ENCODE measurements at places on chromosomes 3 and 15.

- no peak for DNase-seq
Observed at GRCh38 chr15:61687124-61687523, 373.1 kb downstream of the VPS13C start.

DNA sequence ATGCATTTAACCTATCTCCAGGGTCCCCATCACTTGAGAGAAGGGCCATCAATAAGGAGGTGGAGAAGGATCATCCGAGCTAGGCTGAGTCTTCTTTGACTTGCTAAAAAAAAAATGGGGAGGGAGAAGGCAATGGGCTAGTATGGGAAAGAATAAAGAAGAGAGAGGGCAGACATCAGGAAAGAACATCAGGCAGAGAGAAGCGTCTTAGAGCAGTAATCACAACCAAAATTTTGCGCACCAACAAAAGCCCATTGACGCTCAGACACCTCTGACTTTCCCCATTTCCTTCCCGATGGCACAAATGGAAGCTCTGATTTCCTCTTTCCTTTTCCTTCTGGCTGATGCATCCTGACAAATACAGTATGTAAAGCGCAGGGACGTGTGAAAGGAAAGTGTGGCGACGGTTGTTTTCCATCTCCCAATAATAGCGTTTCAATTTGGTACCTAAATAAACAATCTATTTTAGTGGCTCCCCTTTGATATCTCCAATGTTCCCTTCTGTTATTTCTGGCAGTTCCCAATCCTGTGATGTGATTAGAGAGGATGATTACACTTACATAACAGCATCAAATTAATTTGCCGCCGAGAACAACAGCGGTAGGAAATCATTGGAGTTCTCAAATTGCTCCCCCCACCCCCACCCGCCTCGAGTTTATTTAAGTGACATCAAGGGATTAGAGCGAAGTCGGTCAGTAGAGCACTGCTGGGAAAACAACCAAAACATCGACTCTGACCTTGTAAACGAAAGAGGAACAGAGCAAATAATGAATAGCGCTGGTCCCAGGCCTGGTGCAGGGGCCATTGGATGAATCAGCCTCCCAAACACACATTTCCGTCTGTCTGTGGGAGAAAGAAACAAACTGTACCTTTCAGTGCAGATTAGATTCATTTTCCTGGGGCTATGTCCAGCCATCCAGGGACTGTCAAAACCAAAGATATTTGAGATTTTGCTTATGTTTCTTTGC lies 273.3 kb upstream of the ICE2 start:
- DNase-seq = peak; percentile 18

GRCh38 chr3:8579096-8579495 lies 65.5 kb downstream of the SSUH2 start:
- DNase-seq = no peak

GRCh38 chr3:12579905-12580304 lies 23.0 kb downstream of the MKRN2 start:
- DNase-seq = no peak

GRCh38 chr3:143071776-143072175 lies 47.8 kb upstream of the CHST2 start:
- DNase-seq = no peak

DNA sequence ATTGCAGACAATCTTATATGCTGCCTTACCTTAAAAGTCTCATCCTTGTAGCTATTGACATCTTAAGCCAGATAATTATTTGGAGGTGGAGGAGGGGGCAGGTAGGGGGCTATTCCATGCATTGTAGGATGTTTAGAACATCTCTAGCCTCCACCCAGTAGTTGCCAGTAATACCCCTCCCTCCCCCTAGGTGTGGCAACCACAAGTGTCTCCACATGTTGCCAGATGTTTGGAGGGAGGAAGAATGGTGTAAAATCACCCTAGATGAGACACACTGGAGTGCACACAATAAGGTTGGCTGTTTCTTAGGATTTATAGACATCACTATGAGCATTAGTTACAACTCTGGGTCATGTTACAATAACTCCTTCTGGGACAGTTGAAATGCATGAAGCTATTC lies 27.4 kb downstream of the GORASP1 start:
- no peak for DNase-seq

GRCh38 chr3:139975594-139976365 lies 40.8 kb downstream of the CLSTN2 start:
- no peak for DNase-seq

- no peak for DNase-seq
Observed at GRCh38 chr15:44501768-44502366, 35.1 kb upstream of the EIF3J start.

DNA sequence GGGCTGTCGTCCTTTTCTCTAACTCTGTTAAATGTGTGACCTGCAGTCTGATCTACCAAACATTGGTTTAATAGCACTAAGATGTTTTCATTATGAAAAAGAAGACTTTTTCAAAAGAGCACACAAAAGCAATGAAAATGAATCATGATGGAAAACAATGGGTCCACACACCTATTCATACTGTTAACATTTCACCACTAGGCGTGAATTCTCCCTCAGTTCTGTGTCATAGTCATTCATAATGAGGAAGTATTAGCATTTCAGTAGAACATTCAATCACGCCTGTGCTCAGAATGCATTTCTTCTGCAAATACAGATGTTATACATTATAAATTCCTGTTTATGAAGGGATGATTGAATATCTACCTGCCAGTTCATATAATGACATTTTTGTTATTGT lies 35.9 kb downstream of the EIF4E3 start:
- DNase-seq = no peak

GRCh38 chr15:86162172-86162591 lies 82.5 kb downstream of the AGBL1 start:
- no peak for DNase-seq

GRCh38 chr3:70982700-70983140 lies 600.8 kb downstream of the FOXP1 start:
- DNase-seq = peak; percentile 22

GRCh38 chr15:40955141-40955903 lies 2.1 kb downstream of the CHAC1 start:
- DNase-seq = no peak

GRCh38 chr15:29726553-29726952 lies 95.7 kb downstream of the TJP1 start:
- no peak for DNase-seq

DNA sequence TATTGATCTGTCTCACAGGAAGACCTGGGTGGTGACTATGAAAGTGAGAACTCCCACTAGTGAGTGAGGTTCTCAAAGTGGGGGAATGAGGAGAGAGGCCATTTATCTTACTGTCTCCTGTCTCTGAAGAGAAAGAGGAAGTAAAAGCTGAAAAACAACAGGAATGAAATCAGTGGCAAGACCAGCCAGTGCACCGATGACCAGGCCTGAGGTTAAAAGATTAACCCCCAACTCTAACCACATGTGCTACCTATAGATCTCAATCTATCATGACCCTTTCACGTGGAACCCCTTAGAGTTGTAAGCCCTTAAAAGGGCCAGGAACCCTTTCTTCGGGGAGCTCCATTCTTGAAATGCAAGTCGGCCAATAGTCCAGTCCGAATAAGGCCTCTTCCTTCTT lies 239.3 kb upstream of the CNTN6 start:
- no peak for DNase-seq

GRCh38 chr3:79517766-79518413 lies 249.9 kb downstream of the ROBO1 start:
- DNase-seq = peak; percentile 2

DNA sequence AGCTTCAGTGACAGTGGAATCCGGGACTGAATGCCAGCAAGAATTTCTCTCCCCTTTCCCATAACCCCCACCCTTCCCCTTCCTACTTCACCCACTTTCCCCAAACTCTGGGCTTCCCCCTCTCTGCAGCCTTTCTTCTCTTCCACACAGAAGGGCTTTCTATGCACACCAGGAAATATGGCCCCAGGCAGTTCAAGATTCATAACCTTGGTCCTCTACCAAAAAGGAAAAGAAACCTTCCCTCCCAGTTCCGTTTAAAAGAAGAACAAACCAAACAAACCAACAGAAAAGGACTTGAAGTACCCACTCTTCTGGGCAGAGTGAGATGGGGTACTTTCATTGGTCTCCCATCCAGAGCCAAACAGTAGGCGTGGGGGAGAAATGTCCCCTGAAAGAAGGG lies 68.8 kb upstream of the ABHD2 start:
- DNase-seq = no peak

DNA sequence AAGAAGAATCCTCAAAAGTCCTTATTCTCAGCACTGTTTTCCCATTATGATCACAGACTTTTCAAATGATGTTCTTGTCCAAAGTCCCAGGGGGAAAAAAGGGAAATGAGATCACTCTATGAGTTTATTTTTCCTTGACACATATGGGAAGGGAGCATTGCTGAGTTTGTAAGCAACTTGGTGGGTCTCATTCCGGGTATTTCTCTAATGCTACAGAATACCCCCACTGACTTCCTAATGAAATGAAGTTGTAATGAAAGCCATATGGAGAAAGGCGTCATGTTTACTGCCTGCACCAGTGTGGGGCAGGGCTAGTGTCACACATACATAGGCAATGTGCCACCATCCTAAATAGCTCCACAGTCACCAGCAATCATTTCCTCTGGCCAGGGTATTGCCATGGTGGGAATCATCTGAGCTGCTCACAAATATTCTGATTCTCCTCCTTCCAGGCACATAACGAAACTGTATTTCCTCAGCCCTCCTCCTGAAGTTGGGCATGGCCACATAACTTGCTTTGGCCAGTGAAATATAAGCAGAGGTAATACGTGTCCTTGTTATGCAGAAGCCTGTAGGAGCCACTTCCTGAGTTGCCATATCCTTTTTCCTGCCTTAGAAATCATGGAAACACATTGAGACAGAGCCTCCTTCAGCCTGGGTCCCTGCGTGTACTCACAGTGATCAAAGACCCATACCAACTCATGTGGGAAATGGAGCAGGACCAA lies 41.0 kb upstream of the C15orf61 start:
- no peak for DNase-seq

- no peak for DNase-seq
Observed at GRCh38 chr15:39539466-39539865, 41.4 kb upstream of the THBS1 start.

GRCh38 chr3:175612487-175613196 lies 753.5 kb downstream of the NAALADL2 start:
- no peak for DNase-seq

DNA sequence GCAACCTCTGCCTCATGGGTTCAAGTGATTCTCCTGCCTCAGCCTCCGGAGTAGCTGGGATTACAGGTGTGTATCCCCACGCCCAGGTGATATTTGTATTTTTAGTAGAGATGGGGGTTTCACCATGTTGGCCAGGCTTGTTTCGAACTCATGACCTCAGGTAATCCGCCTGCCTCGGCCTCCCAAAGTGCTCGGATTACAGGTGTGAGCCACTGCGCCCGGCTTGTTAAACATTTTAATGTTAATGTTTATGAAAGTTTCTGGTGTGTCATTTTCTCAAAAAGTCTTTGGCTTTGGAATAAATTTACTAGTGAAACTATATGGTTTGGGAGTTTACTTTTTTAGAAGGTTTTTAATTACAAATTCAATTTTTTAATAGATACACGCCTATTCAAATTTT lies 698.8 kb downstream of the MECOM start:
- DNase-seq = no peak

DNA sequence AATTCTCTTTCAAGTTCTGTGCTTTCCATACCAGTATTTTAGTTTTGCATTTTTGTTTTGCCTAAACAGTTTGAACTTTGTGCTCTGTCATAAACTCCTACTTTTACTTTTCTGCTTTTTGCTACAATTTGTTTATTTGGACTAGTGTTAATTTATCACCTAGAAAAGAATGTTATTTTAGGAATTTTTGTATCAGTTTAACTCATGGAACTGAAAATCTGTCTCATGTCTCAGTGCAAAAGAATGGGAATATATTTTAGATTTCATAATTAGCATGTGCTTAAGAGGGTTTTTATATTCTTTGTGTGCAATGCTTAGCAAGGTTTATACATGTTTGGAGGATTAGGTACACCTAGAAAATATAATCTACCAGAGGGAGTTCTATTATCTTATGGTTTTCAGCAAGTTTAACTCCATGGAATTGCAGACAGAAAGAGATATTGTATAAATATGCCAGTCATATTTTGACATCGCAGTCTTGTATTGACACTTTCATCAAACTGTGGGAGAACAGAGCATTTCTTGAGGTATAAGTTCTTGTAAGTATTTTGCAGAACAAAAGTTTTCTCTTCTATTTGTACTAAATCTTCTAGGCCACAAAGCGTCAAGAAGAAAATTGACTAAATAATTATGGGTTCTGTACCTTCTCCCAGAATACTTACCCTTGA lies 409.9 kb downstream of the RBMS3 start:
- DNase-seq = no peak

GRCh38 chr15:93803421-93804152 lies 427.8 kb upstream of the MCTP2 start:
- no peak for DNase-seq

DNA sequence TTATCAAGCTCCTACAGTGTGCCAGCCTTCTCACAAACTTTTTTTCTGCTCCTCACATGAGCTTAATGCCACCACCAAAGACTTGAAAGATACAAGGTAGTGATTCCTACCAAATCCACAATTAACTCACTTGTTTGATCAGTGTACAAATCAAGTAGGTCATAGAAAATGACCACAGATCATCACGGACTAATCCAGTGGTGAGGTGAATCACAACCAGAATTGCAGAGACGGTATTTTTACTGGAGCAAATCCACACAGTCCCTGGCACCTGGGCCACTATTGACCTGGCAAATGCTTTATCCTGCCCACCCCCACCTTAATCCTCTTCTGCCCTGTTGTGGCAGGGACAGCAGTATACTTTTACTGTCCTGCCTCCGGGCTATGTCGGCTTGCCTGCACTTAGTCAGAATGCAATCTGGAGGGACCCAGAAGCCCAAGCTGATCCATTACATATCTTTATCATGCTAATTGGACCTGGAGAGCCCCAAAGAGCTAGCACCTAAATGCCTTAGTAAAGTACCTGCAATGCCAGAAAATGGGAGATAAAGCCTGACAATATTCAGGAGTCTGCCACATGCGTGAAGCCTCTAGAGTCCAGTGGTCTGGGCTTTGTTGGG lies 83.9 kb upstream of the CDV3 start:
- DNase-seq = no peak

GRCh38 chr15:83998486-83998885 lies 237.1 kb upstream of the GOLGA6L4 start:
- no peak for DNase-seq

- DNase-seq = no peak
Observed at GRCh38 chr3:45241206-45241605, 15.1 kb upstream of the TMEM158 start.

GRCh38 chr3:195717416-195717815 lies 3.4 kb upstream of the MUC20 start:
- no peak for DNase-seq

- DNase-seq = no peak
Observed at GRCh38 chr3:69250014-69250413, 127.6 kb upstream of the LMOD3 start.

Data from hypothalamus (tissue), 51 donors.